ENCODE measurements at places on chromosomes 5 and 9. TPM values are rescaled to one million over a fixed set of nuclear protein-coding genes. Genes with fewer than 3 reads are reported as not detected.

The CBY3 gene
- total RNA-seq, result not detected

The SLC45A2 gene
- total RNA-seq, result 0.32 TPM

The BNC2 gene
- 123 TPM for total RNA-seq

The ITK gene
- 0.77 TPM for total RNA-seq

The WNT8A gene
- total RNA-seq, result not detected
